ENCODE measurements at places on chromosomes 4 and X. TPM values are rescaled to one million over a fixed set of nuclear protein-coding genes. Genes with fewer than 3 reads are reported as not detected.

- no peak for DNase-seq
Observed at GRCh38 chr4:6984612-6985425, 58.4 kb upstream of the TADA2B start.

GRCh38 chr4:187711586-187711985 lies 284.0 kb upstream of the ZFP42 start:
- DNase-seq, result no peak

- DNase-seq, result no peak
Observed at GRCh38 chr4:2750719-2751605, 5.2 kb downstream of the TNIP2 start.

GRCh38 chr4:13470379-13470778 lies 13.8 kb downstream of the RAB28 start:
- DNase-seq, result no peak

- no peak for DNase-seq
Observed at GRCh38 chr4:119136546-119136945, 914 bp downstream of the MYOZ2 start.

GRCh38 chrX:96843566-96843965 lies 40.1 kb upstream of the RPA4 start:
- DNase-seq, result no peak

DNA sequence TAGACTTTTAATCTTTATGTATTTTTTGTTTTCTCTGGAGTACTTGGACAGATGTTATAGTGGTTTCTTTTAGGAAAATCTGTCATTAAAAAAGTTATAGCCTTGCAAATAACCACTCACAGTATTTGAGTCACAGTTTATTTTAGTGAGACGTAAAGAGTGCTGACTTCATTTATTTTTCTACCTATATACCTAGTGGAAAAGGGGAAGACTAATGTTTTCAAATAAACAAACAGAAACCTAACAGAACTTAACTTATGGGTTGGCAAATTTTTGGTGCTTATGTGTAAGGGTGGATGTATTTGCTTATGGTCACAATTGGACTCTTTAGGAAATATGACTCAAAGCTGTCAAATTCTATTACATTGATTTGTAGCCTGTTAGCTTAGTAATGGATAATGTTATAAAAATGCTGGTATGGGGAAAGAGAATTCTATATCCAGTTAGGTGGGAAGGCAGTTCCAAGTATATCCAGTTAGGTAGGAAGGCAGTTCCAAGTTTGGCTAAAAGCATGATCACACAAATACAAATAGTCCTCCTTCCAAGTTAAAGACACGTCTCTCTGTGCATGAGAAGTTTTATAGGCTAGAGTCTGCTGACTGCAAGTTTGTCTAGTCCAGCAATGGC lies 61.9 kb downstream of the SLC9A6 start:
- DNase-seq, result peak; percentile 30

- DNase-seq, result no peak
Observed at GRCh38 chr4:141102367-141102766, 30.9 kb downstream of the RNF150 start.

- DNase-seq, result no peak
Observed at GRCh38 chrX:133726211-133726630, 259.2 kb downstream of the GPC3 start.

DNA sequence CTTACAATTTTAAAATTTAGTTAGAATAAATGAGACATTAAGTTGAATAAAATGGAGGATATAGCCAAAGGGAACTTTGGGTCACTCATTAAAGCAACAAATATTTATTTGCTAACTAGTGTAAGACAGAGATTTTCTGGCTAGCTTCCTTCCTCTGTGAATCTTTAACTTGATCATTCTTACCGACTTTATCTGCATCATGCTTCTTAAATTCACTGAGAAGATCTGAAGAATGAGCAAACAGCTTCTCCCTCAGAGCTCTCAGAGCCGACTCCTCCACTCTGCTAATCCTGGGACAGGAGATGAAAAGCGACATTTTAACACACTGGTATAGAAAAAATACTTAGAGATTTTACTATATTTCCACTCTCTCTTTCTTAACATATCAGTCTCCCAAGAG lies 35.1 kb downstream of the PPEF2 start:
- DNase-seq, result no peak

GRCh38 chr4:9999956-10000561 lies 21.2 kb downstream of the SLC2A9 start:
- no peak for DNase-seq

- no peak for DNase-seq
Observed at GRCh38 chr4:24850674-24851073, 55.3 kb downstream of the SOD3 start.

DNA sequence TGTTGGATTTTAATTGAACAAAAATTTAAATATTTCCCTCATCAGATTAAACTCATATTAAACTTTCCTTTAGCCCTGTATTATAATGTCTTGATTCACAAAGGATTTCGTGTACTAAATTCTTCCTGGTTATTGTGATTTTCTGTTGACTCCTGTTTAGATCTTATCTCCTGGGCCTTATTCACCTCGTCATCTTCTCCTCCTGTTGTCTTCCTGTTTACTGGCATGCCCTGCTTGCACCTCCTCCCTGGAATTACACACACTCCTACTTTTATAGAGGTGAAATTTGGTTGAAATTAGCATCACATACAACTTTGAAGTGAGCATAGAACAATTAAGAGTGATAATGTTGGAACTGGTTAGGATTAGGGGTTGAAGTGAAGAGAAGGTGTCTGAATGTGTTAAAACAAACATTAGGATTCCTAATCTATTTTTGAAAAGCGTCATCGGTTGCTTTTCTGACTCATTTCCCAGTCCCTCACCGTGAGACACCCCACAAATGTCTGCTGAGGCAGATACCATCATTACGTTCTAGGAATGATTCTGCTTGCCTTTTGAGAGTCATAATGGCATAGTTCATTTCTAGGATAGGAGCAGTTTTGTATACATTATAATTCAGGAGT lies 32.5 kb downstream of the TLL1 start:
- no peak for DNase-seq

GRCh38 chr4:73309211-73309610 lies 50.6 kb upstream of the ANKRD17 start:
- DNase-seq, result no peak

DNA sequence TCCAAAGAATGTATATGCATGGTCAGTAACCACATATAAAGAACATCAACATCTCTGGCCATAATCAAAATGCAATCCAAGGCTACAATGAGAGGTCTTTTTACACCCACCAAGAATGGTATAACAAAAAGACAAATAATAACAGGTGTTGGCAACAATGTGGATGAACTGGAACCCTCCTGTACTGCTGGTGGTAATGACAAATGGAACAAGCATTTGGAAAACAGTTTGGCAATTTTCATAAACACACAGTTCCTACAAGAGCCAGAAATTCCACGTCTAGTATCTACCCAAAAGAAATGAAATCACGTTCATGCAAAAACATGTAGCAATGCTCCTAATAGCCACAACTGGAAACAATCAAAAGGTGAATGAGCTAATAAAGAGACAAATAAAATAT lies 11.7 kb downstream of the UGT2B4 start:
- DNase-seq, result no peak

- DNase-seq, result no peak
Observed at GRCh38 chrX:155767876-155768769, 113.0 kb upstream of the VAMP7 start.

DNA sequence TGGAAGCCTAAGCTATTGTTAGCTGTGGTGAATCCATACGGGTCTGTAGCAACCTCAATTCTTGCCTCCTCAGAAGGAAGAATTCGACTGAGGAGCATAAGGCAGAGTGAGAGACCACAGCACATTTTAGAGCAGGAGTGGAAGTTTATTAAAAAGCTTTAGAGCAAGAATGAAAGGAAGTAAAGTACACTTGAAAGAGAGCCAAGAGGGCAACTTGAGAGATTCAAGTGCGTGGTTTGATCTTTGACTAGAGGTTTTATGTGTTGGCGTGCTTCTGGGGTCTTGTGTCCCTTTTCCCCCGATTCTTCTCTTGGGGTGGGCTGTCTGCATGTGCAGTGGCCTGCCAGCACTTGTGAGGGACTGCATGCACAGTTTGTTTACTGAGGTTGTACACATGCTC lies 880.6 kb upstream of the INTU start:
- no peak for DNase-seq

- DNase-seq, result no peak
Observed at GRCh38 chr4:7906171-7906701, 33.4 kb downstream of the AFAP1 start.

DNA sequence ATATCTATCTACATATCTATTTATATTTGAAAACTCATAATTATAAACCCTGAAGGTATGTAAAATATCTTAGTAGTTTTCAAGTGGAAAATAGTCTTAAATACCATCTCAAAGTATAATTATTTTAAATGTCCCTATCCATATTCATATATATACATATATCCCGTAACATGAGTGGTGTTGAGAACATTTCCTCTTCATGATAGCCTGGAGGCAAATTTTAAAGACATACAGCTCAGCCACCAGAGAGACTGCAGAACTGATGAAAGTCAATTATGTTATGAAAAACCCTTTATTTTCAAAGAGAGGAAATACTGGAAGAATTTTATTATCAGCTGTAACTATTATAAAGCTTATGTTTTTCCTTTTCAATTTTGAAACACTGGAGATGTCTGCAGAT lies 1806.7 kb upstream of the PCDH7 start:
- no peak for DNase-seq

DNA sequence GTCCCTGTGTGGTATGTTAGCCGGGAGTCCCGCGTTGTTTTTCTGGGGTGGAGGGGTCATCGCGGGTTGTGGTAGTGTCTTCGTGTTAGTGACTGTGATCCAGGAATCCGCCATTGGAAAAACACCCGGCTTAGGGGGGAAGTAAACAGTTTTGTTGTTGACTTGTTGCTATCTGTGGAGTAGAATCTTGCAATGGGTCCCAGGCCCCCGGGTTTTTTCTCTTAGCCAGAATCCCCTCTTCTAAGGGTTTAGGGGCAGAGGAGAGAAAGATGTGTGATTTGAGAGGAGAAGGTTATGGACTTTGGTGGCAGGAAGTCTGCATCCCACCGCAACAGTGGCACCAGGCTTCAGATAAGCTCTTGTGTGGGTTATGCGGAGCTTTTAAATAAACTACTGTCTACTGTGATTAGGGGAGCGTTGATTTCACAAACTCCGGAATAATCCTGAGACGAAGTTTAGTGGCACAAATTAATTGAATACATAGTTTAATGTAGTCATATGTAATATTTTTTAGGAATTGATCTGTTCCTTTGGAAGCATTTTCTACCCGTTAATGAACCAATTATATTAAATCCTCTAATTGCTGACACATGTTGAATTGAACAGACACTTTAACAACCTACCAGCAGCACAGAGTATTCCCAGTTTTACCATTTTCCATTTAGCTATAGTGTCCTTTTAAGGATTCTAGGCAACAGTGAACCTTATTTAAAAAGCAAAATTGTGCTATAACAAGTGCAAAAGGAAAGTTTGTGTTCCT lies 1.4 kb downstream of the DDX3X start:
- DNase-seq, result peak; percentile 3

GRCh38 chrX:10676235-10676957 lies 56.0 kb upstream of the MID1 start:
- no peak for DNase-seq

- DNase-seq, result no peak
Observed at GRCh38 chr4:88792268-88792781, 94.7 kb upstream of the NAP1L5 start.

GRCh38 chrX:148572337-148572736 lies 71.9 kb downstream of the AFF2 start:
- DNase-seq, result no peak

- DNase-seq, result no peak
Observed at GRCh38 chrX:9988762-9989161, 21.6 kb downstream of the CLDN34 start.

GRCh38 chrX:39678914-39679313 lies 418.8 kb downstream of the BCOR start:
- no peak for DNase-seq

DNA sequence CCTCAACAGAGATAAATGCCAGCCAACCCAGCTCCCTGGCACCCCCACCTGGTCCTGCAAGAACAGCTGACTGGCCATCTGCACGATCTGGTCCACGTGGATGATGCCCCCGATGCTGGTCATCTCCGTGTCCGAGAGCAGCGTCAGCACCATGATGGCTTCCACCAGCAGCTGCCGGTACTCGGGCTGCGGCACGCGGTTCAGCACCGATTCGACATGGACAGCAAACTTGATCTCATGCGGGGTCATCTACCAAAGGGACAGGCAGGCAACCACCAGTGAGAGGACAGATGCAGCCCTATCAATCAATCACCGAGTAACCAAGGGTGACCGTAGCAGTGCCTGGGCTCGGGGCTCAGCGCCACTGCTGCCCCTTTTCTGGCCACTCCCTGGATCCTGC lies 89.8 kb downstream of the PHKA2 start:
- no peak for DNase-seq

The LONRF3 gene
- total RNA-seq, result 3.5 TPM

The ZNF630 gene
- 5.2 TPM for total RNA-seq

The PCDH10 gene
- 3.9 TPM for total RNA-seq

The KLHL34 gene
- total RNA-seq, result not detected

The NLGN4X gene
- total RNA-seq, result 13.2 TPM

The HSPA4L gene
- 12.9 TPM for total RNA-seq

The SPANXN3 gene
- not detected for total RNA-seq

The CENPVL2 gene
- total RNA-seq, result not detected

The EFHC2 gene
- 6.2 TPM for total RNA-seq

The GATA1 gene
- not detected for total RNA-seq

The LRRC66 gene
- total RNA-seq, result 0.23 TPM

The XPNPEP2 gene
- total RNA-seq, result not detected

Data from prostate gland (tissue), 2 donors.